ENCODE measurements at places on chromosomes 11 and 22.

DNA sequence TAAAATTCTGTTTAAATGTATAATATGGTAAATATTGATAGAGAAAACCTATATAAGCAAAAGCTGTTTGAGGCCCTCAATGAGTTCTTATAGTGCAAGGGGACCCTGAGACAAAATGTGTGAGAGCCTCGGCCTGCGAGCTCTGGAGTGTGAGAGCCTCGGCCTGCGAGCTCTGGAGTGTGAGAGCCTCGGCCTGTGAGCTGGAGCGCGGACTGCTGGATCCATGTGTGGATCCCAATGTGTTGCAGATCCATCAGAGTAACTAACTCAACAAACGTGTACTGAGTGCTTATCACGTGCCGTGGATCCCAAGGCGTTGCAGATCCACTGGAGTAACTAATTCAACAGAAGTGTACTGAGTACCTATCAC, 6.0 kb downstream of the RTL6 start:
- DNase-seq, result no peak

DNA sequence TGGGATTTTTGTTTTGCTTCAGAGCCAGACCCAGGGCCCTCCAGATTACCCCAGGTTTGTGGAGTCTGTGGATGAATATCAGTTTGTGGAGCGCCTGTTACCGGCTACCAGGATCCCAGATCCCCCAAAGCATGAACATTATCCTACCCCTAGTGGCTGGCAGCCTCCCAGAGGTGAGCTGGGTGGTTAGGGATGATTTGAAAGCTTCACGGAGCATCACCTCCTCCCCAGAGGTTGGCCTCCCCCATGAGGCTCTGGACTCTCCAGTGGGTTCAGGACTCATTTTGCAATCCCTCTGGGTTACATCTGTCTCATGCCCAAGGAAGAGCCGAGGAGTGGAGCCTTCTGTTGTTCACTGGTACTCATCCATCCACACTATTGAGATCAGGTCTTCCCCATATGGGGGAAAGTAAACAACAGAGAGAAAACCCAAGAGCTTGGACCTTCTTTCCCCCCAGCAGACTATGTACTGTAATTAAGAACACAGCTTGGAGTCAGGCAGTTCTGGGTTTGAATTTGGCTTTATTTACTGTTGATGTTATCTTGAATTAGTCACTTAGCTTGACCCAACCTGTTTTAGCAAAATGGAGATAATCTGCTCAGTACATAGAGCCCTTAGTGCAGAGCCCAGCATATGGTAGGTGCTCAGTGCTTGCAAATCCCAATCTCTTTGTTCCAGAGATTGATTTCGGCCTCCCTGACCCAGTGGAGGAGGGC, 2.5 kb downstream of the MRPL49 start:
- no peak for DNase-seq

DNA sequence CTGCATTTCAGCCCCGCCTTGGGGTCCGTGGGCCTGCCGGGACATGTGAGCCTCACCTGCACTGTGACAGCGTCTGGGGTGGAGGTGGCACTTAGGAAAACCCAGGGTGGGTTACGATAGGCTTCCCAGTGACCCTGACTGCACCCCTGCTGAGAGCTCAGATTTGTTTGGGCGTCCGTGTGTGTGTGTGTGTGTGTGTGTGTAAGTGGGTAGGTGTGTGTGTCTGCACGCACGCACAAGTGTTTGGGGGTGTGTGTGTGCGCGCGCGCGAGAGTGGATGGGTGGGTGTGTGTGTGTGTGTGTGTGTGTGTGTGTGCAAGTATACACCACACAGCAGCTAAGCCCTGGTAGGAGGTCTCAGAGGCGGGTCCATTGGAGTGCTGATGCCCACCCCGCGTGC, 12.1 kb upstream of the ARHGAP8 start:
- no peak for DNase-seq

GRCh38 chr11:47716692-47717091, 1.5 kb upstream of the AGBL2 start:
- no peak for DNase-seq

DNA sequence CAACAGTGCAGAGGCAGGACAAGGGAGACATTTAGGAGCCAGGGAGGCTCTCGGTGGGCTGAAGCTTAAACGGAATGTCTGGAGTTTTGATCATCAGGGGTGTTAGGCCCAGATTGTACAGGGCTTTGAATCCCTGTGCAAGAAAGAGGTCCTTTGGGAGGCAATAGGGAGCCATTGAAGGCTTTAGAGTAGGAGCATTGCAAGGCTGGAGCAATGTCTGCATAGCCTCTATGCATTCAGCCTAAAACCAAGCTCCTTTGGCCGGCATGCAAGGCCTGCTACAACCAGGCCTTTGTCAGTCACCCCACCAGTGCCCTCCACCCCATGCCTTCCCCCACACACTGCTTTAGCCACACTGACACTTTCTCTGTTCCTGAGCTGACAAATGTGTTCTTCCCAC, 47.4 kb upstream of the FGF3 start:
- no peak for DNase-seq

DNA sequence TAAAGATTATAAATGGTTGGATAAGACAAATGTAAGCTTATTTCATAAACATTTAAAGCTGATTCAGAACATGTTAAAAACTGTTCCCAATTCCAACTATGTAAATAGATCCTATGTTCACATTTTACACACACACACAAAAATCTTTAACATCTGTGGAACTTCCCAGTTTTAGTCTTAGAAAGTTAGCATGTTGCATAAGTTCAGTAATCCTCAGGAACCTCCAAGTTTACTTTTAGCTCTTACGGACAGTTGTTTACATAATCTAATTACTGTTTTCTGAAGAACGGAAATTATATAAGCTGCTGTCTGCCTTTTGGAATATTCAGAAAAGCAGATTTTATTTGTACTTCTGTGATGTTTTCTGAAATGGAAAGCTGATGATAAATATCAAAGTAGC, 53.3 kb downstream of the PANX1 start:
- no peak for DNase-seq

DNA sequence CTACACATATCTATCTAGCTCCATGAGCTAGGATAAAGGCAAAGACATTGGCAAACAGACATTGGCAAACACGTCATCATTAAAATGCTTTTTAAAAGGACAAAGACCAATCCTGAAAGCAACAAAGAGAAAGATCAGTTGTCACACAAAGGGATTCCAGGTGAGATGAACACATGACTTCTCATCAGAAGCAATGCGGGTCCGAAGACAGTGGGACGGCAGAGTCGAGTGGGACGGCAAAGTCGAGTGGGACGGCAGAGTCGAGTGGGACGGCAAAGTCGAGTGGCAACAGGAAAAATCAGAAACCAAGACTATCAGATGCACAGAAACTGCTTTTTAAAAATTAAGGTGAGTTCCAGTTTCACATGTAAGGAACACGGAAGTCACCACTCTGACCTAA, 609.5 kb downstream of the BRD1 start:
- DNase-seq, result no peak

- DNase-seq, result no peak
Measured at GRCh38 chr11:18757811-18758210, 31.8 kb upstream of the IGSF22 start.

DNA sequence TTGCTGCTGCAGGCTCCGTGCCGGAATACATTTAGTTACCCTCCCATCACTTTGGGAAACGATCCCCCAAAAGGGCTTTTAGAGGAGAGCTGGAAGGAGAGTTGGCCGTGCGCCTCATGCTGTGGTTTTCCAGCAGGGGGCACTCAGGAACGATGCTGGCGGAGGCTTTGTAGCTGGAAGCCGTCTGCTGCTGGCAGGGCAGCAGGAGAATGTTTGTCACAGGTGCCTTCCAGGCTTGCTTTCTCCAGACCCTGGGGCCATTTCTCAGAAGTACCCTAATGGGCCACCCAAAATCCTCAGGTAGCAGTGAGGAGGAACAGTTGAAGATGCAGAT, 30.0 kb upstream of the CABP7 start:
- DNase-seq, result no peak

DNA sequence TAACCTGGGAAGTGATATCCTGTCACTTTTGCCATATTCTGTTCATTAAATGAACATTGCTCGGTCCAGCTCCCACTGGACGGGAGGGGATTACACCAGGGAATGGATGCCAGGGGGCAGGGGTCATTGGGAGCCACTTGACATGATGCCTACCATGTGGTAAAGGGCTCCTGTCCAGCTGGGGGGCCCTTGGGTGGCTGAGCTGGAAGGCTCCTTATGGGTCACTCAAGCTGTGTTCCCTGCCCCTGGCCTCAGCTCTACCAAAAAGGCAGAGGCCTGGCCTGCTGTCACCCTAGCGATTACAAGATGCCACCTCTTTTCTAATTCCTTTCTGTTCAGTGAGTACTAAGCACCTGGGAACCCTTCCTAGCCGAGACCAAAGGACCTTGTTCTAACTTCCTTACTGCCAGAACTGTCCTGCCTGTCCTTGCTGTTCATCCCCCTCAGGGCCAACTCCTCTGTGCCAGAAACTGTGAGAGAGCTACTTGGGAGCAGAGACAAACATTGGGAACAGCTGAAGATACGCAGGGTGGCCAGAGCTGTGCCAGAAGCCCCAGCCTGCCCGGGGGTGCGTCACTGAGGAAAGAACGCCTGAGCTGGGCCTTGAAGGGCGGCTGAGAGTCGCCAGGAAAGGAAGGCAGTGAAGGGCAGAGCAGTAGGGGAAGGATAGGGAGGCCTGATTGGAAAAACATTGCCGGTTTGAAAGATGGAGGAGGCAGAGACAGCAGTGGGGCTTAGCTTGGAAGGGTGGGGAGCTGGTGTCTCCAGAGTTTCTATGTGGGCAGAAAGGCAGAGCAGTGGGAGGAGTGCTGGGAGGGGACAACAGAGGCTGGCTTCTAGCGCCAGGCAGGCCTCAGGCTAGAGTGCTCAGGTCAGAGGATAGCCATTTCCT, 12.7 kb upstream of the UVRAG start:
- no peak for DNase-seq

- DNase-seq, result no peak
Measured at GRCh38 chr11:80168796-80169195, 728.0 kb upstream of the TENM4 start.

DNA sequence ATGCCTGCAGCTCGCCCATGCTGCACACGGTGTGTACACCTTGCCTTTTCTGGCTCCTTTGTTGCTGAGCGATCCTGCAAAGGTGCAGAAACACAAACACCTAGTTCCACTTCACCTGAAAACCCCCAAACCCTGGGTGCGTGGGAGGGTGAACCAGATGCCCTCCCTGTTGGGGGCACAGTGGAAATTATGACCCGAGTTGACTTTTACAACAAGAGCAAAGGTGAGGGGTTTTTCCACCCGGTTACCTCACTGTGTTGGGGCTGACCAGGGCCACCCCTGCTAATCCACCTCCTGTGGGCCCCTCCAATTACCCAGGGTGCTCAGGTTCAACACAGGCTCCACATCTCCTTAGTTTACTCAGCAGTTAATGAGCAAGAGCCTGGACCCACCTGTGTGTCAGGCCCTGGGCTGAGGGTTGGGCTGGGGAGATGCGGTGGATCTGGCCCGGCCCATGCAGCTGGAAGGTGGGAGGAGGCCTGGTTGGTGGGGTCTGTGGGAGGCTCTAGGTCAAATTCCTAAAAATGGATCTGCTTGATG, 42.1 kb downstream of the LRRC32 start:
- no peak for DNase-seq

DNA sequence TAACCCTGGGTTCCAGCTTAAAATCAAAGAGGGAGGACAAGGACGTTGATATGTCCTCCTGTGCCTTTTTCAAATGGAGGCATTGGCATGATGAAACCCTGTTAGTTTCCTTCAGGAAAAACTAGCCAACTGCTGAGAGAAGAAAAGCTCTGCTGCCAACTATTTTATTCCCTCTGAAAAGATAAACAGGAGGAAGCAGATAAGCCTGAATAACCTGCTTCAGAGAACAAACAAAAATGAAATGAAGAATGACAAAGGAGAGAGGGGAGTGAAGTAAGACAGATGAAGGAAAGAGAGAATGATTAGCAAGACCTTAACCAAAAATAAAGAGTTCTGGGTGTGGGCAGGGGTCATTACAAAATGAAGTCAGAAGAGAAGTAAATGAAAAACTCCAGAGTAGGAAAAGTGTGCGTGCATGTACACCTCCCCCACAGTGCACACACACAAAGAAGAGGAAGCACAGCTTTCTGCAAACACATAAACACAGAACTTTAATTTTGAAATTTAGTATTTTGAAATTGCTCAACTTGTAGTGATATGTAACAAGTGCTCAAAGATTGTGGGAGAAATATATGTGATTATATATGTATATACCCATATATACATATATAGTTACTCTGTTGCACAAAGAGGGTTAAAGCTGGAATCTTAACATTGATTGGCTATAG, 332.2 kb downstream of the LUZP2 start:
- DNase-seq, result no peak

- DNase-seq, result no peak
Measured at GRCh38 chr22:50227579-50228215, 17.1 kb downstream of the TUBGCP6 start.

- no peak for DNase-seq
Measured at GRCh38 chr11:57515332-57516060, at the start of gene SLC43A1. Gene SLC43A1, minus strand, starts transcription at chr11:57515702. Its CDS starts 1,591 bp downstream, at chr11:57514111.

DNA sequence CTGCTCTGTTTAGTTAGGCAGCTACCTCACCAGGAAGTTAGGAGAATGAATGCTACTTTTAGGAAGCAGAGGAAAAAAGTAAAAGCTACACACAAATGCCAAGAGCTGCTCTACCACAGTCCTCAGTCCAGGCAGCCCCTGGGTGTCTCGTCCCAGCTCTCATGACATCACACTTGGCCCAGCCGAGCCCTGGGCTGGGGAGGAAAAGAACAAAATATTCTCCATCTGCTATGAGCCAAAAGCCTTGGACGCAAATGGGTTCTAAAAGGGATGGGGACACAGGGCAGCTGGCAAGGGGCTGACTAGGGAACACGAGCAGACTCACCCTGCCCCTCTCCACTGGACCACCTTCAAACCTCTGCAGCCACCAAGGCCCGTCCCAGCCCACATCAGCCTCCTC, 26.1 kb downstream of the TMEM184B start:
- DNase-seq, result no peak
